ENCODE measurements at places on chromosomes 3 and 15.

DNA sequence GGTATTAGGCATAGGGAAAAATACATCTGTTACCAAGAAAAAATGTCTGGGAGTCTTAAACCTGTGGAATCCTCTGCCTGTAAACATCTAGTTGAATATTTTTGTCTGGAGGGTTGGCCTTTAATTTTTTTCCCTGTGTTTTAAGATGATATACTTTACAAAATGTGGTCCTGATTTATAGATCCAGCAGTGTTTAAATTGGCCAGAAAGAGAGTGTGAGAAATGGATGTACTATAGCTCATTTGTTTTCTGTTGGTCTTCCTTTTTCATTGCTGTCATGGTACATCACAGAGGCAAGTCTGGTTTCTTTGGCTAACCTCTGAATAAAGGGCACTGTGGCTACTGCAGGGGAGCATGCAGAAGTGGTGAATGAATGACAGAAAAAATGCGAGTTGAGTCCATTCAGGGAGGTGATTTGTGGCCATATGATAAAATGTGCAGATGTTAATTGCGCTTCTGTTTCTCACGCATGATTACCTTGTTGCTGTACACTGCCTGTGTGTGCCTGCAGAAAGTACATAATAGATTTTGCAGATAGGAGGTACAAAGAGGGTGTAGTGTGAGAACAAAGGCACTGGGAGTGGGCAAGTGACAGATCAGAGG is 150.0 kb downstream of the NFKBIZ start:
- no peak for DNase-seq

DNA sequence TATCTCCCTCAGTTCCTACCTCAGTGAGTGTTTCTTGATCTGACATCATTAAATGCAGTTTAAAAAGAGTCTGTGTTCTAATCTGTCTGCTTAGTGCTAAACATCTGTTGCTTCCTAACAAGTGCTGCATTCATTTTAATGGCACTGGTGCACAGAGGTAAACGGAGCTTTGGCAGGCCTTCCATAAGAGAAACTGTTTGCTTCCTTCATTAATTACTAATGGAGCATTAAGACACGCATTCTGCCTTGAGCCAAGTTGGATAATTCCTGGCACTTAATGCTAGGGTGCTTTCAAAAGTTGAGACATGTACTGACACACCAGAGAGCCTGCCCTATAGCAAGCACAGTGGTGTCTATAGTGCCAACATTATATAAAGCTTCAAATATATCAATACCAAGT is 34.7 kb downstream of the SCG5 start:
- DNase-seq, result no peak

GRCh38 chr15:91891788-91892345 is 38.4 kb downstream of the SLCO3A1 start:
- no peak for DNase-seq

GRCh38 chr15:54803134-54803808 is 393.5 kb downstream of the RSL24D1 start:
- DNase-seq, result no peak

- DNase-seq, result no peak
Measured at GRCh38 chr3:16179771-16180736, 5.6 kb downstream of the GALNT15 start.

DNA sequence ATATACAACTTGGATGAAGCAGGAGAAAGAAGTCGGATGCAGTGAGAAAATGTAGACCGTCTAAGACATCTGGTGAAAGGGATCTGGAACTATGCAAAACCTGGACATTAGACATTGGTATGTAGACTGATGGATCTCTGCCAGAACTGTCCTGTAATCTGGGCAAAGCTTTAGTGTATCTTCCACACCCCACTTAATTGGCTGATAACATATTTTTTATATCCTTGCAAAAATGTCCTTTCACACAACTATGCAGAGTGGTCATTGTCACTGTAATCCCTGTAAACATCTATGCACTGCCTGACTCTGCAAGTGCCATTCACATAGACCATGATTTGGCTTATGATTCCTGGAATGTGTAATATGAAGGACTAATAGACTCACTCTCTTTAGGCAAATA is 163.1 kb downstream of the TUSC7 start:
- no peak for DNase-seq

DNA sequence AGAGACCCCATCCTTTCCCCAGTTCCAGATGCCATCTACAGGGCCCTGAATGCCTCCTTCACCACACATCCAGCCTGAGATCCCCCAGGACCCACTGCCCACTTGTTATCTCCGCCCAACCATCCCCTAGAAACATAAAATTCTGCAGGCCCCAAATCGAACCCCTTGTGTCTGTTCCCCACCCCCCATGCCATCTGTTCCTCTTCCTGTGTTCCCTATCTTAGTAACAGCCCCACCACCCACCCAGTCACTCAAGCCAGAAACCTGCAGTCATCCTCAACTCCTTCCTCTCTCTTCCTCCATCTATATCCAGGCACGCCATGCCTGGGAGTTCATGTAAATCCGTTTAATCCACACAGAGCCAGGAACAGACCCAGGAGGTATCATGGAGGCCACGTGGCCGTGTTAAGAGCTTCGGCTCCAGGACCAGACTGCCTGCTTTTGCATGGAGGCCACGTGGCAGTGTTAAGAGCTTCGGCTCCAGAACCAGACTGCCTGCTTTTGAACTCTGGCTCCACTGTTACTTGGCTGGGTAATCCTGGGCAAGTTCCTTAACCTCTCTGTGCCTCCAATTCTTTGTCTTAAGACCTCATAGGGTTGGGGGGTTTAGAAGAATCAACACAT is 4.8 kb downstream of the CSRNP1 start:
- DNase-seq, result no peak

DNA sequence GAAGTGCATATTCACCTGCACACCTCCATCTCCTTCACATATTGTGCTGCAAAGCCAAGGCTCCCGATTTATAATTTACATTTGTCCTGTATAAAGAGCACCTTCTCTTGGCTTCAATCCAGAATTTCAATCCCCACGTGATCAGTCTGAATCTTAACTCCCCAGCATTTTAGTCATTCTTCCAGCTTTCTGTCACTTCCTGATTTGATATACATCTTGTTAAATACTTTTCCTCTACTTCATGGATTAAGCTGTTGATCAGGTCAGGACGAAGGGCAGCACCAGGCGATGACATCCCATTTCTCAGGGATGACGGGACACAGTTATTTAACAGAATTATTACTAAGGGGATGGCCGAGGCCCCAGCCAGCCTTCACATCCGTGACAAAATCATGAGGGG is 212.5 kb downstream of the EPHB1 start:
- no peak for DNase-seq

GRCh38 chr3:40207796-40208195 is 101.7 kb upstream of the EIF1B start:
- DNase-seq, result no peak

DNA sequence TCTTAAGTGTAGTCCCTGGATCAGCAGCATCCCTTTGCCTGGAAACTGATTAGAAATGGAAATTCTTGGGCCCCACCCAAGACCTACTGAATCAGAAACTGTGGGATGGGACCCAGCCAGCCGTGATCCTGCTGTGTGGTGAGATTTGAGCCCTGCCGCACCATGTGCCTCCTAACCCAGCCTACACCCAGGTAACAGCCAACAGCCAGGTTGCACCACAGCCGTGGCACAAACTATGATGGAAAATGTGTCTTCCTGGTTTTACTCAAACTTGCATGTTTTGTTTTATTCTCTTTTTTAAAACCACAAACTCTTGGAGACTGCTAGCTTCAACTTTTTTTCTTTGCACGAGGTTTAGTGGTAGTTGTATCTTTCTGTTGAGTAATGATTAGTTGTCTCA is 2.6 kb downstream of the LIMD1 start:
- no peak for DNase-seq

GRCh38 chr3:112539825-112540650 is 21.7 kb downstream of the ATG3 start:
- DNase-seq, result no peak

DNA sequence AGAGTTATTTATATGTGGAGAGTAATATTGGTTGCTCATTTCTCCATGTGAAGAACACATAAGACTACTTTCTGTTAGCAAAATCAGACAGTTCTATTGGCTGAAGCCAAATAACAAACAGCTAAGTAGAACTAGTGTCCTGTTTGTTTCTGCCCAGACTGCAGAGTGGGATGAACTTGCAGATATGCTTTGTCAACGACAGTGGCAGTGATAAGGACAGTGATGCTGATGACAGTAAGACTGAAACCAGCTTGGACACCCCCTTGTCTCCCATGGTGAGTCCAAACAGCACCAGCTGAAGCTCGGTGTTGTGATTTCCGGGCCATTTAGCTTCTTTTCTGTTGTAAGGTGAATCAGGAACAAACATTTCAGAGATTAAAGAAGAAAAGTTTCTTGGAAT is 102.6 kb upstream of the IL12A start:
- no peak for DNase-seq

DNA sequence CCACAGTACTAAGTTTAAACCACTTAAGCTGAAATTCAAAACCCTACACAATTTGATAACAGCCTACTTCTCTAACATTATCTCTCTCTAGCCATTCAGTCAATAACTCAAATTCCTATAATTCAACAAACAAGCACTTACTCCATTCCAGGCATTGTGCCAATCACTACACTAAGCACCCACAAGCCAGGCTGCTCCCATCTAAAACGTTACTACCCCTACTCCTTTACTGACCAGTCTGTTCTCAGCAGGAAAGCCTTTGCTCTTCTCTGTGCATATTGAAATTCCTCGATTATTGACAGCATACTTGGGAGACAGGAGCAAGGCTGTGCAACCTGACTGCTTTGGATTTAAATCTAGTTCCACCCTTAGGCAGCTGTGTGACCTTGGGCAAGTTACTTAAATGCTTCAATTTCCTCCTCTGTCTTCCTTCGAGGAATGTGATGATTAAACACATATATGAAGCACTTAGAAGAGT is 177.2 kb upstream of the THBS1 start:
- DNase-seq, result no peak

DNA sequence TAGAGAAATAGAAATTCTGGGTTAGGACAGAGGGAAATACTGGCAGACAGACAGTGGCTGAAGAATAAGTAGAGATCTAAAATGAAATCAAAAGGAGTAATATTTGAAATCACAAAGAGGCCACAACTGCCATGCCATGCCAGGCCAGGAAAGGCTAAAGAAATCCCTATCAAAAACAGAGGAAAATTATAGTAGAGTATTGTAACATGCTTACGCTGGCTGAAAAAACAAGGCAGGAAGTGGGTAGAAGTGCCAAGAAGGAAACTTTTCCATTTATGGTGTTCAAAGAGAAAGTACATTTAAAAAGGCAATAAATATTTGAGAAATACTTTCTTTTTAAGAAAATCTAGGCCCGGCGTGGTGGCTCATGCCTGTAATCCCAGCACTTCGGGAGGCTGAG is 415.7 kb downstream of the PLCL2 start:
- DNase-seq, result no peak

DNA sequence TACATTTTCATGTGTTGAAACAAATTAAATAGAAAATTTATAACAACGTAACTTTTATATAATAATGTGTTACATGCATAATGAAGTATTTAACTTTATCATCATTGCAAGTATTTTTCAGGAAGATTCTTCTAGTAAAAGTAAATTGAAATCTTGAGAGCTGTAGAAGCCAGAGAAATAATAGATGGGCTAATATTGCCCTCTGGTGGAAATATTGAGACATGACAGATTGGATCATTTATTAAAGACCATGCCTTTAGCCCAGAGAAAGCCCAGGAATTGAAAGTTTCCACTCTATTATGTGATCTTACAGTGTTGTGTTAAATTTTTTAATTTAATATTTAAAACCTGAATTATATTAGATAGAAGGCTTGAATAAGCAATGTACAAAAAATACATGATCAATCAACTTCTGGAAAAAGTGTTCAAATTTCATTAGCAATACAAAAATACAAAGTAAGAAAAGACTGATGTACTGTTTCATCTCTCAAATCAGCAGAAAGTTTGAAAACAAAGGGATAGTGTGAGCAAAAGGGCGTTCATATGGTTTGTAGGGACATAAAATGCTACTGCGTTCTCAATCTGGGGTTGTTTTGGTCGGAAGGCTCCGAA is 52.7 kb upstream of the SPTSSB start:
- DNase-seq, result no peak

- no peak for DNase-seq
Measured at GRCh38 chr15:95170561-95171380, 939.4 kb downstream of the MCTP2 start.

DNA sequence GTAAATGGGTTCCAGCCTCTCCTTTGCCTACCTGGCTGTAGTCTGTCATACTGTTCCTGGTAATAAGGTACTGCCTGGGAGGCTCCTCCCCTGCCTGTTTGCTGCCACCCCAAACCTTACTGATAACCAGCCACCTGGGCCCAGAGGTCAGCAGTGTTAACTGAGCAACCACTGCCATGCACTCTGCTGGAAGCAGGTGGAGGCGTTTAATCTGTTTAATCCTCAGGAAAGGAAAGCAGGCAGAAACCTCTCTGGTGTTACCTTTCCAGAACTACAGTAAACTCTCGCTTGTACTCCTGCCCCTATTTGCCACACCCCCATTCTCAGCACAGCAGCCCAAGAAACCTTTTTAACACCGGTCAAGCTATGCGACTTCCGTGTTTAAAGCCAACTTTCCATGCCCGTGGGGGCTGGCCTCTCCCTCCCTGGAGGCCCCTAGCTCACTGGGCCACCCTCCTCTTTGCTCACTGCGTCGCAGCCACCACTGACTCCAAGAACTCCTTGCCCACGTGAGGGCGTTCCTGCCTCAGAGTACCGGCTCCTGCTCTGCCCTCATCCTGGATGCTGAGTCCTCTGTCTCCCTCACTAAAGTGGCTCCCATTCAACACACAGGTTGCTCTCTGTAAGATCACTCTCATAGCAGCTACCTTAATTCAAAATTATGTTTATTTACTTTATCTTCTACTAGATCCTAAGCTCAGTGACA is 8.3 kb downstream of the BDH1 start:
- no peak for DNase-seq

GRCh38 chr3:99503350-99503749 is 135.0 kb upstream of the COL8A1 start:
- no peak for DNase-seq

DNA sequence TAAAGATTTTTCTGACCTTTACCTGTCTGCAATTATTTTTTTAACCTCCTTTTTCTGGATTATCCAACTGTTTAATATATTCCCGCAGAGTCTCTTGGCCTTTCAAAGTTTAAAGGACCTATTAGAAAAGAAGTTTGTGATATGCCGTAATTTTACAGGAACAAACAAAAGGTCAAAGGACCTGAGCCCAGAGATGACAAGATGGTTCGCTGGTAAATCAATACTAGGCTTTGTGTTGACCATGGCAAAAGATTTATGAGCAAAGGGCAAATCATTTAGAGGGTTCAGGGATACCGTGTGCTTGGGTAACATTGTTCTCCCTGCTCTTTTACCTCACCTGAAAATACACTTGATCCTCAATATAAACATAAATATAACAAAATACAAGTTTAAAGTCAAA is 923.5 kb downstream of the ROBO1 start:
- DNase-seq, result no peak
